ENCODE measurements at places on chromosomes 3 and 15. TPM values are rescaled to one million over a fixed set of nuclear protein-coding genes. Genes with fewer than 3 reads are reported as not detected.

Gene HHLA2
- 0.07 TPM for total RNA-seq

Gene LIPC
- not detected for total RNA-seq

Gene CAMK2N2
- 13.1 TPM for total RNA-seq

Gene AHSG
- total RNA-seq: 1.5 TPM

Gene FBLN2
- 35.2 TPM for total RNA-seq

Gene COL6A5
- total RNA-seq: 0.02 TPM

Gene DCLK3
- total RNA-seq: 0.55 TPM

Gene FBXW12
- total RNA-seq: 2.0 TPM

Gene SLC6A20
- 0.27 TPM for total RNA-seq

Gene PRTG
- 3.6 TPM for total RNA-seq

Gene MAP4
- 199 TPM for total RNA-seq

Gene PPP1R14D
- total RNA-seq: 0.25 TPM

Gene GNAT1
- 0.13 TPM for total RNA-seq

Gene CCR3
- total RNA-seq: not detected
